ENCODE measurements at places on chromosomes 3 and 15.

DNA sequence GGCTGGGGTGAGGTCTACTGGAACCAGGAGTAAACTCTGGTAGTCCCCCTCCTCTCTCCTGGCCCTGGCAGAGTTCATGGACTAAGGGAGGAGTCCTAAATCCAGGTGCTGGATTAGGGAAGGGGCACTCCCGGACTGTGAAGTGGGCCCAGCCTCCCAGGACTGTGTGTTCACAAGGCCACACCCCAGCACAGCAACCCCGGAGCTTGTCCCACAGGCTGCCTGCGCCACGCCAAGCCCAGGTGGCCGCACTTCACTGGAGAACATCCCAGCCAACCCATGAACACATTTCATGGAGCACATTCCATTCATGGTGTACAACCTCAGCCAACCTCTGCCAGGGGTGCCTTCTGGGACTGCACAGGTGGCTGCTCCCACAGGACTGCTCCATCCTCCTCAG, 8.2 kb downstream of the ARPIN start:
- no peak for DNase-seq

DNA sequence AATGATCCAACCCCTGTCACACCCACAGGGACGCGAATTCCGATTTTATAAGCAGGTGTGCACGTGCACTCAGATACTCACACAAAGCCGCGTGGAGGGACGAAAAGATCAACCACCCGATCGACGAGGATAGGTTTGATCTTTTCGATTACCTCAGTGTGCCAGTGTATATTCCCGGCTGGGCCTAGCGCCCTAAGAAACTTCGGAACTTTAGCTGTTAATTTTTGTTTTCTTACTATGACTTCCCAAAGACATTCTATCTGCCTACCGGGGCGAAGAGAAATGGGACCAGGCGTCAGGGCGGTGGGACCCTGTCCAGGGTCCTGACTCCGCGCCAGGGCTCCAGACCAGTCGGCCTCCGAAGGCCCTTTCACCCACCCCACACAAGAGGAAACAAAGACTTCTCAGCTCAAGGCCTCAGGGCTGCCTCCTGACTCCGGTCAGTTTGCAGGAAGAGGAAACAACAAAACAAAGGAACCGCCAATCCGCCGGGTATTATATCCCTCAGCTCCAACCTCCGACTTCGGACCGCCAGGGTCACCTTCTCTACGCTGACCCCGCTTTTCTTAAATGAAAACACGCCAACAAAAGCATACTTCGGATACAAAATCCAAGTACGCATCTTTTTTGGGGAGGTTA, 6.8 kb downstream of the ONECUT1 start:
- no peak for DNase-seq

- DNase-seq: no peak
Observed at GRCh38 chr3:134704556-134704955, 53.7 kb upstream of the KY start.

- DNase-seq: no peak
Observed at GRCh38 chr15:94655249-94655880, 424.0 kb downstream of the MCTP2 start.

DNA sequence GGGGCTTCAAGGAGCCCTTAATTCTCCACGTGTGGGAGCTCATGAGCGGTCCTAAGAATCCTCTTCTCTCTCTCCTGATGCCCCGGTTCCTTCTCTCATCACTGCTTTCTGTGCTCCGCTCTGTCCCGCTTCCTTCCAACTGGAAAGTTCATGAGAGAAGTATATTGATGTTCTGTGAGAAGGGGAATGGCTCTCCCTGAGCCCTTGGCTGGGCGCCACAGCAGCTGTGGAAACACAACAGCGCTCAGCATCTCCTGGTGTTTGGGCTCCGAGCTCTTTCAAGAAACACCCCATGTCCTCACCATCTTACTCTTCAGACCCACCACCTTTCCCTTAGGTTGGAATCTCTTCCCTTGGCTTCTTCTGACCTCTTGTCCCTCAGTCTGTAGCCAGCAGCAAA, 161.7 kb downstream of the VGLL4 start:
- peak; percentile 77 for DNase-seq

DNA sequence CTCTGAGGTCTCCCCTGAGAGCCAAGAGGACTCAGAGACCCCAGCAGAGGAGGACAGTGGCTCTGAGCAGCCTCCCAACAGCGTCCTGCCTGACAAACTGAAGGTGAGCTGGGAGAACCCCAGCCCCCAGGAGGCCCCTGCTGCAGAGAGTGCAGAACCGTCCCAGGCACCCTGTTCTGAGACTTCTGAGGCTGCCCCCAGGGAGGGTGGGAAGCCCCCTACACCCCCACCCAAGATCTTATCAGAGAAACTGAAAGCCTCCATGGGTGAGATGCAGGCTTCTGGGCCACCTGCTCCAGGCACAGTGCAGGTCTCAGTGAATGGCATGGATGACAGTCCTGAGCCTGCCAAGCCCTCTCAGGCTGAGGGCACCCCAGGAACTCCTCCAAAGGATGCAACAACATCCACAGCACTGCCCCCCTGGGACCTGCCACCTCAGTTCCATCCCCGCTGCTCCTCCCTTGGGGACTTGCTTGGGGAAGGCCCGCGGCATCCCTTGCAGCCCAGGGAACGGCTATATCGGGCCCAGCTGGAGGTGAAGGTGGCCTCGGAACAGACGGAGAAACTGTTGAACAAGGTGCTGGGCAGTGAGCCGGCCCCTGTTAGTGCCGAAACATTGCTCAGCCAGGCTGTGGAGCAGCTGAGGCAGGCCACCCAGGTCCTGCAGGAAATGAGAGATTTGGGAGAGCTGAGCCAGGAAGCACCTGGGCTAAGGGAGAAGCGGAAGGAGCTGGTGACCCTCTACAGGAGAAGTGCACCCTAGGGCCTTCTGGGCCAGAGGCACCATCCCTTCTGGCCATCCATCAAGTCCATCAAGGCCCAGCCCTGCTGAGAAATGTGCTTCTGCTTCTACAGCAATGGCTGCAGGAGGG, 23.6 kb downstream of the PLEKHO2 start:
- DNase-seq: no peak

DNA sequence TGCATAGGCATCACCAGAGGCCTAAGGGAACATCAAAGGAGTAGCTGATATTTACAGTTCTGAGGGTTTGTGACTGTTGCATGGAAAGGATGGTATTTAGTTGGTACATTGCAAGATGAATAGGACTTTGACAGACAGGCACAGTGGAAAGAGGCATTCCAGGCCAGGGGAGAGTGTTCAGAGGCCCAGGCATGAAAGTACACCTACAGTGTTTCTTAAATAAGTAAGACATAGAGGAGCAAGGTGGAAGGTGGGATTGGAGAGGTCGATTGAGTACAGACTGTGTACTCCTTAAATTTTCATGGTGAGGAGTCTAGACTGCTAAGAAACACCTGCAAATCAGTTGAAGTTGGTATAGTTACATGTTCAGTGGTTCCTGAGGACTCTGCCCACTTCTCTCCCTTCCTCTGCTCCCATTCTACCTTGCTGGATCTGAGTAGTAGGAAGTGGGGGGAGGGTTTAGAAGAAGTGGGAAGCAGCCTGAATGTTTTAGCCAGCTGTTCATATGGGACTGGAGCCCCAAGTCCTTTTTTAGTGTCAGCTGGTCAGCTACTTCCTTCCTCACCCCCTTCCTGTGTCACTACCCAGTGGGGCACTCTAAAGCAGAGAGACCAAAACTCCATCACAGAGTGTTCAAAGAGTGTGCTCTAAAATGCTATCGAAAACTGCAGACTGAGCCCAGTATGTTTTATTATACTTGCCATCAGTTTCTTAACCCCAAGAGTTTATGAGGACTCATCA, 14.0 kb downstream of the KLHL18 start:
- no peak for DNase-seq

DNA sequence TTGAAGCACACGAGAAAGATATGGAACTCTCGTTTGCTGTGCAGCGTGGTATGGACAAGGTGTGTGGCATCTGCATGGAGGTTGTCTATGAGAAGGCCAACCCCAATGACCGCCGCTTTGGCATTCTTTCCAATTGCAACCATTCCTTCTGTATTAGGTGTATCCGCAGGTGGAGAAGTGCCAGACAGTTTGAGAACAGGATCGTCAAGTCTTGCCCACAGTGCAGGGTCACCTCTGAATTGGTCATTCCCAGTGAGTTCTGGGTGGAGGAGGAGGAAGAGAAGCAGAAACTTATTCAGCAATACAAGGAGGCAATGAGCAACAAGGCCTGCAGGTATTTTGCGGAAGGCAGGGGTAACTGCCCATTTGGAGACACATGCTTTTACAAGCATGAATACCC, 1.2 kb downstream of the MKRN3 start:
- no peak for DNase-seq

DNA sequence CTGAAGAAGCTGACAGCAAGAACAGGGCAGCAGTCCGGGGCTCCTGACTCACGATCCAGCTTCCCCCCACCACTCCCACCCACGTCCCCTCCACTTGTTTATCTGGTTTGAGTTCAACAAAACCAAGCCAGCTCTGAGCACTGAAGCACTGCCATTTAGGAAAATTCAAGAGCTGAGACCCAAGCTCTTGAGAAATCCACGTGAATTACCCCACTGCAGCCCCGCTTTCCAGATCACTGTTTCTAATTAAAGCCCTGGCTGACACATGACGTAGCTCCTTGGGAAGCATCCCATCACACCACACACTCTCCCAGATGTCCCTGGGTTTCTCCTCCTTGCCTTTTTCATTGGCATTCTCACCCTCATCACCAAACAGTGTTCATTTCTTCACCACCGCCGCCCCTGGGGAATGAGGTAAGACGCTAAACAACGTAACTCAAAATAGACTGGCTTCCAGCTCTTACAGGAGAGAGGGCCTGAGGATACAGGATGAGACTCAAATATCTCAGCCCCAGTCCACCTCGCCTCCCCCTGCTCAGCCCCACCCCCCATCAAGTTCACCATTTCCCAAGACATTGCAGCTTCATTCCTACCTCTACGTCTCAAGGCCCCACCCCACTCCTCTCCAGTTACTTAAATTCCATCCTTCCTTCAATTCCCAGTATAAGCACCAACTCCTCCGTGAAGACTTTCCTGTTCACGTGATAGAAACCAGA, 95.4 kb downstream of the SRGAP3 start:
- DNase-seq: peak; percentile 91

- no peak for DNase-seq
Observed at GRCh38 chr3:88469216-88469615, 319.5 kb downstream of the C3orf38 start.

DNA sequence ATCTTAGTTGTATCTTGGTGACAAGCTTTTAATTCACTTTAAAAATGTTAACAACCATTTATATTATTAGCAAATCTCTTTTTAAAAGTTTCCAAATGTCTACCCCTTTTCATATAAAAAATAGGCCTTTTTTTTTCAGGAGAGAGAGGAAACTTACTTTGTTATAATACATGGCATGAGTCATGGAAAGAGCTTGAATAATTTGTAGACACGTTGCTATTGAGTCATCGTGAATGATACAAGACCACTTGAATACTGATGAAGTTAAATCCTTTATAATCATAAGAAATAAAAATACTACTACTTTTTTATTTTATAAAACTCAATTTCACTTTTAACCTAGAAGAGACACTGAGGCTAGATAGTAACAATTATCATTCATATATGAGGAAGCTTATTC, 70.3 kb upstream of the BBX start:
- DNase-seq: no peak

- no peak for DNase-seq
Observed at GRCh38 chr3:165669504-165669903, 167.7 kb downstream of the BCHE start.

DNA sequence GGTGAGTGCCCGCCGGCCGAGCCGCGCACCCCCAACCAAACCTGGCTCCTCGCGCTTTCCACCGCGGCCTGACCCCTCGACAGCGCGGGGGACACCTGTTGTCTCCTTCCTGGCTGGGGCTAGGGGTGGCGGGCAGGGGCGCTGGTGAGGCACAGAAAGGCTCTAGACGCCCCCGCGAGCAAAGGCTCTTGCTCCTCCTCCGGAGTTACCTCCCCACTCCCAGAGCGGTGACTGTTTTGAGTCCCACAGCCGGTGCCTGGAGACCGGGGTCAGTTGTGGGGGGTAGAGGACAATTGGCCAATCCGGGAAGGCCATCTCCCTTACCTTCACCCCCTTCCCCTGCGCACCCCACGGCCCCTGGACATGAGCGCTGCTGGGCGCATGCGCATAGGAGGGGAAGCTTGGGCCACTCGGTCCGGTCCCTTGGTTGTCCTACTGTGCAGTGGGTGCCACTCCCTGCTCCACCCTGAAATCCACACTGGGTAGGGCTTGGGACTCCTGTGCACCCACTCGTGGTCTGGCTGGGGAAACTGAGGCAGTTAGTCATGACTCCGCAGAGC, 554 bp downstream of the CHST13 start:
- no peak for DNase-seq

GRCh38 chr15:98518823-98519561, 129.3 kb upstream of the IGF1R start:
- DNase-seq: peak; percentile 40

- no peak for DNase-seq
Observed at GRCh38 chr15:90291679-90292356, 26.3 kb downstream of the NGRN start.

DNA sequence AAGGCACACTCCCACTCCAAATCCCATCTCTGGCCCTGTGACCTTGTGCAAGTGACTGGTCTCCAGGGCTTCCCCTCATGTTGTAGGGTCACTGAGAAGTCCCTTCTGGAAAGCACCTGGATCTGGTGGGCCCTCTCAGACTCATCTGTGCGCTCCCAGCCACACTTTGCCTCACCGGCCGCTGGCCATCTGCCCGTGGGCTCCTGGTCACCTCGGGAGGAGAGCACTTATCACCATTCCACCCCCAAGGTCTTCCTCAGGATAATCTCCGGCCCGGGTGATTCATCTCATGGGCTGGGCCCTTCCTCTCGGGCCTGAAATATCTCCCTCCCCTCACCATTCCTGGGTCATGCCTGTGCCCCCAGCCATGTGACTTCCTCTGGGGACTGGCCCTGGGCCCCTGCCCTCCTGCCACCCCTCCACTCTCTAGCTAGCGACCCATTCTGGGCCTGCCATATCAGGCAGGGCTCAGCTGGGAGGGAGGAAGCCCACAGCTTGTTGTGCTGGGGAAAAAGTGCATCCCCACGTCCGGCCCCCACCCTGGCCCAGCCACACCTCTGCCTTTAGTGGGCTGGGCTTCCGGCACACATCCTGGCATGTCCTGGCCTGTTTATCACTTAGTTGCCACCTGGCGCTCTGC, 10.6 kb upstream of the WNT7A start:
- DNase-seq: peak; percentile 47

GRCh38 chr15:52021892-52022540, 3.0 kb downstream of the MAPK6 start:
- no peak for DNase-seq

- no peak for DNase-seq
Observed at GRCh38 chr3:110925798-110926197, 145.8 kb upstream of the NECTIN3 start.

- DNase-seq: no peak
Observed at GRCh38 chr3:71051893-71052687, 531.4 kb downstream of the FOXP1 start.

GRCh38 chr15:85642693-85643066, 152.0 kb downstream of the KLHL25 start:
- peak; percentile 85 for DNase-seq

DNA sequence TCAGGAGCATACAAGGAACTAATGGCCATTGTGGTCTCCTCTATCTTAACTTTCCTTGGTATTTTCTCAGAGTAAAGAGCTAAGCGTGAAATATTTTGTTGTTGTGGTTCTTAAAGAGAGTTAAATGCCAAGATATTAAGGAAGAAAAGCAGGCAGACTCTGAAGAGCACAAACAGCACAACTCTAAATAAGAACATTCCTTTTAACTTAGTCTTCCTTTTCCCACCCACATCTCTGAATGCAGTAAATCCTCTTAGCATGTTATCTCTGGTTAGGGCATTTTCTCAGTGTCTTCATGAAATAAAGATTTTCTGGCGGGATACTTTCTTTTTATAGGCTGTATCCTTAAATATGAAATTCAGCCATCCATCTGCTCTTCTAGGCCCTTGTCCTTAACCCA, 1.5 kb downstream of the GPR87 start:
- no peak for DNase-seq

- DNase-seq: no peak
Observed at GRCh38 chr3:53238886-53239285, 16.9 kb downstream of the TKT start.
